ENCODE measurements at places on chromosomes 3 and 15.

GRCh38 chr3:50356553-50356952 lies 2.8 kb downstream of the TMEM115 start:
- peak; percentile 85 for DNase-seq

DNA sequence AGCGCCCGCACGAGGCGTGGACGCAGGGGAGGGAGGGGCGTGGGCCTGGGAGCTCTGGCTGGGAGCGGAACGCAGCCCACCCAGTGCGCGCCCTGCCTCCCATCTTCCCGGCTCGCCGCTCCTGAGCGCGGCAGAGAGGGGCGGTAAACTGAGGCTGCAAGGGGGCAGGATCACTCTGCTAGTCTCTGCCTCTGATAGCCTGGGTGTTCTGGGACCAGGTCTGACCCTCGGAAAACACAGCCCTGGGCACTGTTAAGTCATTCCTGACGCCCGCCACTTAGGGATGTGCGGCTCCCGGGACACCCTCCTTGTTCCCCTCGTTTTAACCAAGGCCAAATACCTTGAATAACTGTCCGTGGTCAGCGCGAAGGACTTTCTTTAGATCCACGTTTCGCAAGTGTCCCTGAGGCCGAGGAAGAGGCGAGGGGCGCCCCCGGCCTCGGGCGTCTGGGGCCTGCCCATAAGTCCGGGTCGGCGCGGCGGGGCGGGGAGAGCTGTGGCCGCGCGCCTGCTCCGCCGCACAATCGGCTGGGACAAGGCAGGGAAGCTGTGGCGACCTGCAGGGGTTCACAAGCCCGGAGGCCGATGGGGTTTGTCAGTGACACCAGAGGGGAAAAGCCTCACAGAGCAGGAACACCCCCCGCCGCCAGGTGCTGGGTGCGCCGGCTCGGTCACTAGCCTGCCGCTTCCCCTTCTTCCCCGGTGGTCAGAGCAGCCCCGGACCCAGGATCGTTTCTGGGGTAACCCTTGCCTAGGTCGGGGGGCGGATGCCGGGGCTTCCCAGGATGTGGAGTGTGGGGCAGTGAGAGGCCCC lies 1.5 kb downstream of the ITPKA start:
- DNase-seq, result peak; percentile 41

DNA sequence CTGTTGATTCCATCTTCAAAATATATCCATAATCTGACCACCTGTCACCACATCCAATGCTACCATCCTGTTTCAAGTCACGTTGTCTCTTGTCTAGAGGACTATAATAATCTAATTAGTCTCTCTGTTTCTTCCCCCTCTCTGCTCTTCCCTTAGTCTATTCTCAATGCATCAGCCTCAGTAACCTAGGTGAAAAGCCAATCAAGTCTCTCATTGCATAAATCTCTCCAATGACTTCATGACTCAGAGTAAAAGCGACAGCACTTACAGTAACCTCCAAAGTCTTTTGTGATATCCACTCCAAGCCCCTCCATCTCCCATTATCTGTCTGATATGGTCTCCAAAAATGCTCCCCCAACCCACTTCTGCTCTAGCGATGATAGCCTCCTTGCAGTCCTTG lies 7.2 kb downstream of the UBA3 start:
- DNase-seq, result no peak

DNA sequence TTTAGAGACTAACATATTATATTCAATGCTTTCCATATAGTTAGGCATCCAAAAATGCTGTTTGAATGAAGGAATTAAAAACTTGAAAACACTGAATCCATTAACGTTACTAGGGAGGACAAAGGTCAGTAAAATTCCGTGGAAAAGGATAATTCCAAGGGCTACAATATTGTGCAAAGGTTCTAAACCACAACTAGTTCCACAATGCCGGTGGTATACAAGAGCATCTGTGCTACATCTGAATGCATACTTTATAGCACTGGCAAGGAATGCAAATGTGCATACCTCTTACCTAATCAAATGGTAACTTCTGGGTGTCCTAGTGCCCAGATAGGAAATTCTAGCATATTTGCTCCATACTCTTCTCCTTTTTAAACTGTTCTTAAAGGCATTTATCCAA lies 2.2 kb downstream of the ICE2 start:
- peak; percentile 8 for DNase-seq

DNA sequence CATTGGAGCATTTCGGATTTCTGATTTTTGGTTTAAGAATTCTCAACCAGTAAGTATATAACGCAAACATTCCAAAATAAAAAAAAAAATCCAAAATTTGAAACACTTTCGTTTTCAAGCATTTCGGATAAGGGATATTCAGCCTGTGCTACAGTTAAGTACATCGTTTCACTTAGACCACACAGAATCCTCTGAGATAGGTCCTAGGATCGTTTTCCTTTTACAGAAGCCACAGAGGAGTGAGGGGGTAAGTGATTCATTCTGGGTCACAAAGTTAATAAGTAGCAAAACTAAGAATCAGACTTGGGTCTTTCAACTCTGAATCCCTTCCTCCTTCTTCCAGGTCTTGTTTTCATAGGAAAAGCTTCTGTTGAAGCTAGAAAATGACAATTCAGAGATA lies 249.3 kb downstream of the BBX start:
- DNase-seq, result no peak

DNA sequence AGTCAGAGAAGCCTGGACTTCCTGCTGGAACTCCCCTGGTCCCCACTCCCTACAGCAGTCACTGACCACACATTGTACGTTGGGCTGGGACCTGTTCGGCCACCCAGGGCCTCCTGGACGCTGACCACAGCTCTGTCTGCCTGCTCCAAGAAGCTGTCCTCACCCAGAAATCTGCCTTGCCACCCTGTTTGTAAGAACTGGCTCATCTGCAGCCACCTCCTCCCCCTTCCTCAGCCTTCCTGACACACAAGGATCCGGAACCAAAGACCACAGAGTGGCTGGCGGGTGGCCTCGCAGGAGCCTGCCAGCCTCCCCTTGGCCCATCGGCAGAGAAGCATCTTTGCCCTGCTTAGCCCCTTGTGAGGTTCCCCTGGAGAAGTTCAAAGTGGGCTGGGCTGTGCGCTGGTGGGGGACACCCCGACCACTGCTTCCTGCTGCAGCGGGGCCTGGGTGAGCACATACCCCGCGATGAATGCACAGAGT lies 91.9 kb downstream of the PCSK6 start:
- DNase-seq, result peak; percentile 59

- DNase-seq, result no peak
These were observed 47.4 kb upstream of the SMAD3 start for GRCh38 chr15:67018026-67018425.

DNA sequence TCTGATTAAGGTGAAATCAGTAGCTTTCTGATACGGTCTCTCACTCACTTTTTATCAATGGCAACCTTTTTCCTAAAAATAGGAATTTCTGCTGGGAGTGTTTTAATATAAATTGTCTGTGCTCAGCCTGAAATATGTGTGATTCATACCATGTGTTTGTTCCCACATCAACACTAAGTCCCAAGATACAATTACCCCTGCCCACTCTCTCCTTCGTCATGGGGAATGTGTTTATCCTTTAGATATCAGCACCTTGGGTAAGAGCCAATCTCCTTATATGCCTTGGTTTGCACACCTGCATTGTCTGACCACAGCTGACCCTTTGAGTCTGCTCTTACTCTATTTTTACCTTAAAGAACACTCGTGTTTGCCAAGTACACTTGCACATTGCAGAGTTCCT lies 356.4 kb downstream of the LPP start:
- no peak for DNase-seq

DNA sequence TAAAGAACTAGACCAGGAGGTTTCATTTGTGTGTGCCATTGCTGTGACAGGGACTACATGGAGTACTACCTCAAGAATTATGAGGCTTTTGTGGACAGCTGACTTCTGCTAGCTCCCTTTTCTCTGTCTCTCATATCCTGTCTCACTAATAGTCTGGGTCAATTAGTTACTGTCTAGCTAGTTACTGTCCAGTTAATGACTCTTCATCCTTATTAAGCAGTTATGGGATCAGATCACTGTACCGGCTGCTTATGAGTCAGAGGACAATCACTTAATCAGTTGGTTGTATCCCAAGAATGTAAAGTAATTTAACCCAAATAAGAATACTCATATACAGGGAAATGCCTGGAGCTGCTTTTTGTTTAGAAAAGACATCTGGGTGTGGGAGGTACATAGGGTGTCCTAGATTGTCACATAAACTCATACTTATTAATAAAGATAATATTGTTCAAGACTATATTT lies 158.0 kb downstream of the CDIN1 start:
- DNase-seq, result no peak

DNA sequence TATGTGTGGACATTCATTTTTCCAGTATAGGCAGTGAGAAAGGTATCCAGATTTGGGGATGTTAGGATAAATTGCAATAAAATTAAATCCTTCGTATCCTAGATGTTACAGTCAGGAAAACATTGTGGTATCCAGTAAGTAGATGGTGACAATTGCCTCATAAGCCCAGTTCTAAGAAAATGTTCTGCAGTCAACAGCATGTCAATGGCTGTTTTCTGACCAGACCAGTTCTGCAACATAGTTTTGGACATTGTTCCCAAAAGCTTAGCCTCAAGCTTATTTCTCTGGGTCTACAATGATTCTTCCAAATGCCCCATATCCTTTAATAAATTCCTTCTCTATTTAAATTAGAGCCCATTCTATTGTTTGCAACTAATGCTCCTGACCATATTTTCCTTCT lies 480.7 kb downstream of the FHIT start:
- no peak for DNase-seq

DNA sequence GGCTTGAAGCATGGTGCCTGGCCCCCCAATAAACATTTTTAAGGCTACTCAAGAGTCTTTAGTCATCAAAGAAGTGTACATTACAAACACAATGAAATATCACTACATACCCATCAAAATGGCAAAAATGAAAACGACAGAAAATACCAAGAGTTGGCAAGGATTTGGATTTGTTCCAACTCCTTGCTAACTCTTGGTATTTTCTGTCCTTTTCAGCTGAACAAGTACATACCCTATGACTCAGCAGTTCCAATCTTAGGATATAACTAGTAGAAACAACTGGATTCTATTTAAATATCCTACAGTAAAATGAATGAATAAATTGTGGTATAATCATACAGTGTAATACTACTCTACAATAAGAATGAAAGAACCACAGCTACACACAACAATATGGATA lies 25.1 kb upstream of the GABPB1 start:
- peak; percentile 24 for DNase-seq

- peak; percentile 69 for DNase-seq
These were observed at the start of gene PEX5L for GRCh38 chr3:180036671-180037455. Gene PEX5L (minus strand): TSS chr3:180036937. CDS start chr3:180036599, 338 bp downstream.

GRCh38 chr3:61666615-61667330 lies 105.4 kb downstream of the PTPRG start:
- no peak for DNase-seq
